Activated T-helper 17 cell treated with anti-CD3 and anti-CD28 coated beads, Interleukin-2, amount 50 U/mL, for 72 hours (primary cell): ENCODE measurements at places on chromosomes 6 and 20.

DNA sequence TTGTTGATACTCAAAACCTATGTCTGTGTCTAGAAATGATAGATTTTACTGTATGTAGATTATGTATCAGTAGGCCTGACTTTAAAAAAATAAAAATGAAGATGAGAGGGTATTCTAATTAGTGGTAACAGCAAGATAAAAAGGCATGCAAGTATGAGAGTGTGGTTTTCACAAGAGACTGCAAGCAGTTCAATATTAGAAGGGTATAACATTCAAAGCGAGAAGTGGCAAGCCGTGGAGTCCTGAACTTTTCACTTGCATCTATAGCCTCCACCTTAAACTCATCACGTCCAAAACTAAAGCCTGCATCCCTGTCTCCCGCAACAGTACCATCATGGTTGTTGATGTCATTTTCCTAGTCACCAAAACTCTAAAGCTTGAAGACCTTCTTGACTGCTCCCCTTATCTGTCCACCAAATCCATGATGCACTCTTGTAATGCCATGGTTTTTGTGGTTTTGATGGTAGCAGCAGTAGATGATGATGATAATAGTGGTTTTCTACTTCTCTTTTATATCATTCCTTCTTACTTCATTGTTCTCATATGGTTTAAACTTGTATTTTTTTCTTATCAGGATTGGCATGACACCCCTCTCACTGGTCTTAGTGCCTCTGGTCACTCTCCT is 9.2 kb upstream of the CGA start:
- peak; percentile 65 for ATAC-seq

- ATAC-seq: no peak
Observed at GRCh38 chr20:45810191-45810970, 2.1 kb upstream of the UBE2C start.

DNA sequence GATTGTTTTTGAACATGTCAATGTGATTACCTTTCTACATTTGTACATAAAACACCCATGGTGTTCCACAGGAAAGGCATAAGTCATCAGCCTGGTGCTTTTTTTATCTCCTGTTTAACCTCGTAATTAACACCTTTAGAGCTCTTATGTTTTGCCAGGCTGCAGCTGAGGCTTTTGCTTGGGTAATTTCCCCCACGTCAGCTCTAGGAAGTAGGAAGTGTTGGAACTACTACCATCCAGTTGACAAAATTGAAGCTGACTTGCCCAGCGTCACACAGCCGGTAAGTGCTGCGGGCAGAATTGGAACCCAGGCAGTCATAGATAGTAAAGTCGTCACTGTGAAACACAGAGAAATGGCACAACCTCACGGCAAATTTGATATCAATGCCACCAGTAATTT is 86.6 kb upstream of the BMP2 start:
- ATAC-seq: no peak

DNA sequence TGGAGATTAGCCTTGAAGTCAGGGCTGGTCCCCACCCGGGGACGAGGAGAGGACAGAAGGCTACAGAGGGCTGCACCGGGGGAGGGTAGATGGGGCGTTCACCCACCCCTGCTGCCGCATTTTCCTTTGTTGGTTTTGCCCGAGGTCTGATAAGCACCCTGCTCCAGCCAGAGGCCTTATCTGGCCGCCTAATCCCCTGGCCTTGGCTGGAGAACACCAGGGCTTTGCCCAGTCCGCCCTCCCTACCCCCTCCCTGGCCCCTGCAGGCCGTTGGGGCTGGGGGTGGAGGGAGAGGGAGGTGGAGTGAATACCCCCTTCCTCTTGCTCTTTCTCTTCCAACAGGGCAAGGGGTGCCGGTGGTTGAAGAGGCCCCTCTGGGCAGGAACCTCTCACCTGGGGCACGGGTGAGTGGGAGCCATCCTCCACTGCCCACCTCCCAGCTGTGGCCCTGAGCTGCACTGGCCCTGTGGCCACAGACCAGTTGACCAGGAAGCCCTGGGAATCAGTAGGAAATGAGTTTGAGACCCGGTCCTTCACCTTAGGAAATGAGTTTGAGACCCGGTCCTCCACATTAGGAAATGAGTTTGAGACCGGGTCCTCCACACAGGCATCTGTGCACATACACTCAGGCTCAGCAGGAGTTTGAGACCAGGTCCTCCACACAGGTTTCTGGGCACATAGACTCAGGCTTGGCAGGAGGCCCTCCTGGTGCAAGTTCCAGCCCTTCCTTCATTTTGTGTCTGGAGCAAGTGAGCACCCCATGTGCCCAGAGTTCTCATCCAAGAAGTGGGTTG is 12.0 kb upstream of the GATA5 start:
- ATAC-seq: no peak

GRCh38 chr20:33273117-33273851 is 9.7 kb upstream of the BPIFB1 start:
- ATAC-seq: peak; percentile 97

DNA sequence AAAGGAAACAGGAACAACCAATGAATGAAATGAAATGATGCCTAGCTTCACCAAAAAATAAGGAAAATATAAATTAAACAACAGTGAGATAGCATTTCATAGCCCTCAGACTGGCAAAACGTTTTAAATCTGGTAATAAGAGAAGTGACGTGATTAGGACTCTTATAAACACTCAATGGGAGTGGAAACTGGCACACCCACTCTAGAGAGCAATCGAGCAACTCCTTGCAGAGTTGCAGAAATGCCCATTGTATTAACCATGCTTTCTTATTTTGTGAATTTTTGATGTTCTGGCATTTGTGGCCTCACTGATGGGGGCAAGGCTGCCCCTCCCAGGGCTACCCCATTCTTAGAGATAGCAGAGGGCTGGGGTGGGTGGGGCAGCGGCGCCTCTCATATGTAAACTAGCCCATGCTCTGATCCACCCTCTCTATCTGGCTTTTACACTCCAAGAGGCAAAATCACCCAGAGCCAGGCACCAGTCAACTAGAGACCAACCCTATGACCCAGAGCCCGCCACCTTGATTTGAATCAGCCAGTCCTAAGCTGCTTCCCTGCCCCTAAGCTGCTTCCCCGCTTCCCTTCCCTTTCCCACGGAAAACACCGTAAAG is 6.4 kb upstream of the PNPLA1 start:
- ATAC-seq: no peak

GRCh38 chr6:163487606-163488005 is 73.1 kb downstream of the QKI start:
- no peak for ATAC-seq

DNA sequence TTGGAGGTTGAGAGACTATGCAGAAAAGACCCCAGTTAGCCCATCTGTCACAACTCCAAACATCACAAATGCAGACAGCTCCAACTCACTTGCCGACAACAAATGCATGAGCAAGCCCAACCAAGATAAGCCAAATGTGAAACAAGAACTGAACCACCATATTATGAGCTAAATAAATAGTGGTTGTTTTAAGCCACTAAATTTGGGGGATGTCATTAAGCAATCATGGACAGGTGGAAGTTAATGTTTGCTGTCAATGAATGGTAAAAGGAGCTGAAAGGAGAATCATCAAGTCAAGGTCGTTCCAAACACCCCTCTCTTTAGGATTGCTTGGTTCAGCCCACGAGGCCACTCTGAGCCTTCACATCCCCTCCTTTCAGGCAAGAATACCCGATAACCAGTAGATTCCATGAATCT is 71.2 kb upstream of the PLCB4 start:
- ATAC-seq: no peak

DNA sequence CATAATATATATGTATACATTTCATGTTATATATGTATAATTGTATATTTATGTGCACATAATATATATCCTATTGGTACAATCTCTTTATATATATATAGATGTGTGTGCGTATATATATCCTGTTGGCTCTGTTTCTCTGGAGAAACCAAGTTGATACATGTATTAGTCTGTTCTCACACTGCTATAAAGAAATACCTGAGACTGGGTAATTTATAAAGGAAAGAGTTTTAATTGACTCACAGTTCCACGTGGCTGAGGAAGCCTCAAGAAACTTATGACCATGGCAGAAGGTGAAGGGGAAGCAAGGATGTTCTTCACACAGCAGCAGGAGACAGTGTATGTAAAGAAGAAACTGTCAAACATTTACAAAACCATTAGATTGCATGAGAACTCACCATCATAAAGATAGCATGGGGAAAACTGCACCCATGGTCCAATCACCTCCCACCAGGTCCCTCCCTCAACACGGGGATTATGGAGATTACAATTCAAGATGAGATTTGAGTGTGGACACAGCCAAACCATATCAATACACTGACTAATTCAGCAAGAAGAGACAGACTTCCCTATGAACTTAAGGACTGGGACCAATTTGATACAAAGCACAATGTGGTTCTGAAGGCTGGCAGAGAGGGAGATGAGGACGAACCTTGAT is 14.0 kb downstream of the CST3 start:
- ATAC-seq: no peak

GRCh38 chr6:91718198-91718597 is 1131.3 kb upstream of the MAP3K7 start:
- ATAC-seq: no peak

DNA sequence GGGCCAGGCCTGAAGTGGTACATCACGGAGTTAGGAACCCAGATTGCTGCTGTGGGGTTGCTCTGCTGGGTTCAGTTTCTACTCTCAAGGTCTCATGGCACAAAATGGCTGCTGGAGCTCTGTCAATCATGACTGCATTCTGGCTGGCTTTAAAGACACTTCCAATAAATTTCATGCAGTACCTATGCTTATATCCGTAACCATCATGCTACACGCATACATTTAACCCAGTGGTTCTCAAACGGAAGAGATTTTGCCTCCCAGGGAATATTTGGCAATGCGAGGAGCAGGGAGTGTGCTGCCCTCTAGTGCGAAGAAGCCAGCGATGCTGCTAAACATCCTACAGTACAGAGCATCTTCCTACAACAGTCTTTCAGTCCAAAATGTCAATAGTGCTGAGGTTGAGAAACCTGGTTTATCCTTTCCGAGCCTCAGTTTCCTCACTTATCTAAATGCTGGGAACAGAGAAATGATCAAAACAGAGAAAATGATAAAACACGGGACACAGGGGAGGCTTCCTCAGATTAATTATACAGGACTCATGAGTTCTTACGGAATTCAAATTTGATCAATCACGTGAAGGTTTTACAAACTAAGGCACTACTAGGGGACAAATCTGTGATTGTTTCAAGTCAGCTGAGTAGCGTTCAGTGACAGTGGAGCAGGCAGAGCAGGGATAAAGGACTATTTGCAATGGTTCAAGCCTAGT is 9.6 kb upstream of the SLC2A10 start:
- peak; percentile 52 for ATAC-seq

DNA sequence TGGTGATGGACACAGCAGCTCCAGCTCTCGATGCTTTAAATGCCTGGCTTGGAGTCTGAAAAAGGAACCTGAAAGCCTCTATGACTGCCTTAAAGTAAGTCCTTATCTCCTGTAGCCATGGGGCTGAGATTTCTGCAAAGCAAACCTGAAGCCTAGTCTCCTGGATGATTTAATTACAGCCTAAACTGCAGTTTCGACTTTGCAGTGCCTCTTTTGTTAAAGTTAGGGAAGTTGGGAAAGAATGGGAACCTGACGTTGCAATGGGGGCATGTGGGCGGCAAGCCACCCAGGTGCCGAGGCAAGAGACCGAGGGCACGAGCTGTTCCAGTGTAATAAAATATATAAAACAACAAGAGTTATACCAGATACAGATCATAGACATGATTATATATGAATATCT is 11.7 kb upstream of the TCFL5 start:
- ATAC-seq: no peak

- ATAC-seq: no peak
Observed at GRCh38 chr20:7940341-7940740, at the start of gene HAO1. HAO1 (minus strand) TSS chr20:7940458; CDS start chr20:7940422, 36 bp downstream.
